ENCODE measurements at places on chromosomes 1 and 21.

- DNase-seq = no peak
These were observed 3.9 kb downstream of the ELK4 start for GRCh38 chr1:205627956-205628355.

GRCh38 chr1:173295995-173296394 lies 88.9 kb upstream of the TNFSF4 start:
- DNase-seq = no peak

DNA sequence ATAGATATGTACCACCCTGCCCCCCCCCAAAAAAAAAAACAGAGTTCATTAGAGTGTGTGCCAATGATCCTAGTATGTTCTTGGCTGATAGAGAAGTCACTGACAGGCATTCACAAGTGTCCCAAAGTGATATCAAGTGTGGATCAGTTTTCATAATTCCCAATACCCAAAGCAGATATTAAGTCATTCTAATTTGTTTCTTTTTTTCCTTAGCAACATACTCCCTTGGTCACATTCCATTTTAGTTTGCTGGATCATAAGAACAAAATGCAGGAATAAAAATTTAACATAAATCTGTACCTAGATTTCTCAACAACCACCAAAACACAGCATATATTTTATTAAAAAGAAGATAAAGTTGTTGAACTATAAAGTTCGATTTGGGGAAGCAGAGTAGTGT lies 129.8 kb upstream of the PALMD start:
- DNase-seq = no peak

DNA sequence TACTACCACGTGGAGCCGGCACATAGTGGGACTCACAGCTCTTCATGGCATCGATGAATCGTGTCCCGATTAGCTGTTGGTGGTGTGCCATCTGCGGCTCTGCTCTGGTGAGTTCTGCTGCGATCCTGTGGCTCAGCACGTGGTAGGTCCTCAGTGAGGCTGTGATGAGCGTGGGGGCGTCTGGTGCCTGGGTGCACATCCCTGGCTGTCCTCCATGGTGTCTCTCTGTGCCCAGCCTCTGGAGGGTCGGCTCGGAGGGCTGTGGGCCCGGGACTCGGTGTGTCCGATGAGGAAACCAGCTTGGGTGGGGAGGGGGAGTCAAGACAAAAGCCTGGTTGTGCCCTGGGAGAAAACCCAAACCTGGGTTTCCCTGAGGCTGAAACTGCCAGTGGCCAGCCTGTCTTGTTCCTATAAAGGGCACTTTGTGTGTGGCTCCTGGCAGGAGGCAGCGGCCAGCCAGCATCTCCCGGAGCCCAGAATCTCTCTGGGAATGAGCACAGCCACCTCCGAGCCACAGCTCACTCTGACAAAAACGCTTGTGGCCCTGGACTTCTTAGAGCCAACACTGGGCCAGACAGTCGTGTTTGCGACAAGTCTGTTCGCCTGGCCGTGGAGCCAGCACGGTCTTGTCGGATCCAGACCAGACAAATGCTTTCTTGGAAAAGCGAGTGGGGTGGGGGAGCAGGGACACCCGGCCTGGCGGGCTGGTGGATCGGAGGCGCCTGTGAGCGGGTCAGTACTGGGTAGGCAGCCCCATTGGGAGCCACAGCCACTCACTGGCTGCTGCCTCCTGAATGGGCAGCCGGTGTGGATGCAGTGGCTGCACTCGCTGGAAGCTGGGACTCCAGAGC lies 31.8 kb downstream of the SPSB1 start:
- no peak for DNase-seq

DNA sequence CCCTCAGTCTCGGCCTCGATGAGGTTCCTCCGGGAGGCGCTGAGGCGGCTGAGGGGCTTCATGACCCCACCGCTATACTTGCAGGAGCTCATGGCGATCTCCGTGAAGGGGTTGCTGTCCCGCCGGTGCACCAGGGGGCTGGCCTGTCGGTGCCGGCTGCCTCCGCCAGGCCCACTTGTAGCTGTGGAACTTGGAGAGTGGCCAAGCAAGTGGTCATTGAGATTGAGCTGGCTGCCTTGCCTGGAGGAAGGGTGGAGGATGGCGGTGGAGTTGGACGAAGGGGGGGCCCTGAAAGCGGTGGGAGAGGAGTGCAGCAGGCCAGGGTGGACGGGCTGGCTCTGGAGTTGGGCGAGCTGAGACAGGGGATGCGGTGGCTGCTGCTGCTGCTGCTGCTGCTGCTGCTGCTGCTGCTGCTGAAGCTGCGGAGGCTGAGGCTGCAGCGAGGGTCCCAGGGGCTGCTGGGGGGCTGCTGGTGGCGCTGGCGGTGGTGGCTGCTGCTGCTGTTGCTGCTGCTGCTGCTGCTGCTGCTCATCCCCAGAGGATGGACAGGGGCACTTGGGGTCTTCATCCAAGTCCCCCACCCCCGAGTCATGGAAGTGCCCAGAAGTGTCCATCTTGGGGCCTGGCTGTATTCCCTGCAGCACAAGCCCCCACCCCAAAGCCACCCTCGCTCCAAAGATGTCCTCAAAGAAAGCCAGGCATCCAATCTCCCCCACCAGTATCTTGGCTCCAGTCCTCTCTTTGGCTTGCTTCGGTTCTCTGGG lies 548 bp downstream of the KCNN3 start:
- peak; percentile 76 for DNase-seq

- DNase-seq = no peak
These were observed 11.1 kb downstream of the SLC30A10 start for GRCh38 chr1:219917281-219917680.

DNA sequence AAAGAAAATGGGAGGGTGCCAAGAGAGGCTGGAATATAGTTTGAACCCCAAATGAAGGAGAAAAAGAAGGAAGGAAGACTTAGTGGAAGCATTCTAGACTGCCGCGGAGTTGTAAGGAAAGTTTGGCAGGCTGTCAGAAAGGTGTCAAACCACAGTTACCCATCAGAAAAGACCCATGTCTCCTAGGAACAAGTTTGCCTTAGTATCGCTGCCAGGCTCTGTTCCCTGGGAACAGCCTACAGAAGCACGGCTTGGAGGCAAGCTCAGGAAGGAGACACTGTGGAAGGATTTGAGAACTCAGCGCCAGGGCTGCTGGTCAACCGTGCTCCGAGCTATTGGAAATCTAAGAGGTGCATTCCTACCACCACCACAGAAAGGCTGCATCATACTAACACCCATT lies 197.4 kb downstream of the RRAGC start:
- DNase-seq = no peak

DNA sequence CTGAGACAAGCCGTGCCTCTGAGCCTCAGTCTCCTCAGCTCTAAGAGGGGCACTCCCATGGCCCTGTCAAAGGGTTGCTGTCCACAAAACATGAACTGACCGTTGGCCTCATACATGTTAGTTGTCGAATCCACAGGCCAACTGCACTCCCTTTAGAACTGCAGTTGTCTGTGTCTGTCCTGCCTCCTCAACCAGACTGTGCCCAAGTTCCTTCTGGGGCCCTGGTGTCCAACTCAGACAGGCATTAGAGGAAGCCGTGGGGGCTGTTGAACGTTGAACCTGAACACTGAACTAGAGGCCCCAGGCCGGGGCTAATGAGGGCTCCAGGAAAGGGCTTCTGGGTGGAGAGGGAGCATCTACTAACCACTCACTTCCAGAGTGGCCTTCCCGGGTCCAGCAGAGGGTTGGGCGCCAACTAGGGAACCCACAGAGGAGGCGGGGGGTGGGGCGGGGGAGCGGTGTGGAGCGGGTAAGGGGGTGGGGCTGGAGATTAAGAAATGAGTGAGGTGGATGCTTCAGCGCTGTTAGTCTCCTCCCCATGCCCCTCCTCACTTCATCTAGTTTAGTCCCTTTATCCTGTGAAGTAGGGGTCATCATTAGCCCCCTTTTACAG lies at the start of gene RAB42:
RAB42 (plus strand) TSS at position 558 of the 613 bp plus-strand sequence. CDS start 247 bp downstream, outside the sequence.
- no peak for DNase-seq

GRCh38 chr21:45004481-45005247 lies 64.8 kb downstream of the SLX9 start:
- DNase-seq = no peak

DNA sequence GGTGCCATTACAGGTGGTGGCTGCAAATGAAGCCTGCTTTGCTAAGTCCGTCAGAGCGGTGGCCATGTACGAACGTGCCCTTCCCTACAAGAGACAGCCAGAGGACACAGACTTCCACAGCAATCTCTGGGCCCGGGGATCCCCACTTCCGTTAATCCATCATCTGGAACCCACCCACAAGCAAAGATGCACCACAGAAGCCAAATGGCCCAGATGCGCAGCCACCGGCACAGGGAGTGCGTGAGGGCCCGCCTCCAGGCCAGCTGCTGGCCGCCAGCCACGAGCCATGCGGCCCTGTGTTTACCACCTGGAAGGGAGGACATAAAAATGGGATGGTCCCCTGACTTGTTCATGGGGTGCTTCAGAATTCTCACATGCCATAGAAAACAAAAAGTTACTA lies 22.1 kb downstream of the MRAP start:
- DNase-seq = no peak

GRCh38 chr1:1359664-1360468 lies 1.5 kb upstream of the MXRA8 start:
- DNase-seq = no peak

DNA sequence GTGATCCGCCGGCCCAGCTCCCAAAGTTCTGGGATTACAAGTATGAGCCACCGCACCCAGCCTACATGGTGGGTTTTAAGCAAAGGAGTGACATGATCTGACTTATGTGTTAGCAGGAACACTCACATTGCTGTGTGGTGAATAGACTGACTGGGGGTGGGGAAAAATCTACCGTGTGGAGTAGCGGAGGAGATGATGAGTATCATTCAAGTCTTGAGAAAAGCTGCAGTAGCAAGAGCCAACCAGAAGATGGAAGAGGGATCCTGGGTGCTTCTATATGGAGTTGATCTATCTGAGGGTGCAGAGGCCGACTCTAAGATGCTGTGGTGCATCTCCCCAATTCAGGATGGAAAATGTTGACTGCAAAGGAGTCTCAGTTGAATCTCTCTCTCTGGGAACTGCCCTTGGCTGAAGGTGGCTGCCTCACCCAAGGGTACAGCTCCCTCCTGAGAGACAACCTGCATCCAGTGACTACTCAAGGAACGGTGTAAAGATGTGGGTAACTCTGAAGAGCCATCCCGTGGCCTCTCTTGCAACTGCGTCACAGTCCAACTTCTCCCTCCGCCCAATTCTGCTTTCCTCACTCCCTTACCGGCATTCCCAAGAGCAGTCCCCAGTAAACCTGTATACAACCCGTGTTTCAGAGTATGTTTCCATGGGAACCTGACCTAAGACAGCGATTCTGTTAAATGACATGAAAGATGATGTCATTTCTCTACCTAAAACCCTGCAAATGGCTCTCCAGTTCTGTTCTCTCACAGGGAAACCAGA lies 7.4 kb upstream of the B3GALNT2 start:
- no peak for DNase-seq

GRCh38 chr1:11488966-11489625 lies 10.1 kb downstream of the DISP3 start:
- no peak for DNase-seq

GRCh38 chr1:243253211-243253925 lies 1.7 kb downstream of the CEP170 start:
- peak; percentile 18 for DNase-seq

DNA sequence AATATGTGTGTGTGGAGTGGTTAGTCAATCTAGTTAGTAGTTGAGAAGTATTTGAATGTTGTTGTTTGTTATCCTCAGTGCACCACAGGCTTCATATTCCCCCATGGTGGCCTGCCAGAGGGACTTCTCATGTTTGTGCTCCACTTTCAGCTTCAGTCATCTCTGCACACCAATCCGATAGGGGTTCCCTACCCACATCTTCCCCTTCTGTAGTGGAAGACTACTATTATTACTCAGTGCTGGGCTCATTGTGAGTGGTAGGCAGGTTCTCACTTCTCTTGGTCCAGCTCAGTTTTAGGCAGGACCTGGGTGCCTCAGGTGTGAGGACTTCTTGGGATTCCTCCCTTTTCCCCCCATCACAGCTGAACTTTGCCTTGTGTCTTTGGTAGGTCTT lies 14.2 kb downstream of the MT1HL1 start:
- no peak for DNase-seq

- no peak for DNase-seq
These were observed 837 bp upstream of the DESI2 start for GRCh38 chr1:244651956-244652622.

DNA sequence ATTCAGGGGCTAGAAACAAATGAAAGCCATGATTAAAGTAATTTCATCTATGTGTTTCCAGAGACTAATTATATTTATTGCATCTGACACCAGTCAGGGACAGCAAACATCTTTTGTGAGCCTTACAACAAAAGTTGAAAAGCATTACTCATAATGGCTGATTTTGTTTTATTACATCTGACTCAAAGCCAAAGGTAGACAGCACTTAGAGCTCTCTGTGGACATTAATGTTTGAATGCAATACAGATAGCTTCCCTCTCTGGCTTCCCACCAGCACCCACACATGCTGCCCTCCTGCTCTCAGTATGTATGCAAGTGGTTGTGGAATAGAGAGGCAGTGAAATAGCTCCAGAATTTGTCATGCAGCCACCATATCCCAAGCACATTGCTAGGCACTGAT lies 198.7 kb downstream of the SETD4 start:
- no peak for DNase-seq
